ENCODE measurements at places on chromosomes 11 and 22.

DNA sequence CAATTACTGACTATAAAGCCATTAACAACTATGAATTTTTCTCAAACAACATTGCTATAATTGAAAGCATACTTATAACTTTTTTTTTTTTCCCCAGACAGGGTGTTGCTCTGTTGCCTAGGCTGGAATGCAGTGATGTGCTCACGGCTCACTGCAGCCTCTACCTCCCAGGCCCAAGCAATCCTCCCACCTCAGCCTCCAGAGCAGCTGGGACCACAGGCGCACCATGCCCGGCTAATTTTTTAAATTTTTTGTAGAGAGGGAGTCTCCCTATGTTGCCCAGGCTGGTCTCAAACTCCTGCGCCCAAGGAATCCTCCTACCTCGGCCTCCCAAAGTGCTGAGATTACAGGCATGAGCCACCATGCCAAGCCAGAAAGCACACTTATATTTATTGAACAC is 6.1 kb upstream of the WEE1 start:
- no peak for DNase-seq

- no peak for DNase-seq
Measured at GRCh38 chr11:14971865-14972580, at the start of gene CALCA. CALCA (minus strand) TSS chr11:14972351; CDS start chr11:14971192, 1,159 bp downstream.

- DNase-seq = no peak
Measured at GRCh38 chr11:44874284-44874683, 76.4 kb downstream of the TP53I11 start.

DNA sequence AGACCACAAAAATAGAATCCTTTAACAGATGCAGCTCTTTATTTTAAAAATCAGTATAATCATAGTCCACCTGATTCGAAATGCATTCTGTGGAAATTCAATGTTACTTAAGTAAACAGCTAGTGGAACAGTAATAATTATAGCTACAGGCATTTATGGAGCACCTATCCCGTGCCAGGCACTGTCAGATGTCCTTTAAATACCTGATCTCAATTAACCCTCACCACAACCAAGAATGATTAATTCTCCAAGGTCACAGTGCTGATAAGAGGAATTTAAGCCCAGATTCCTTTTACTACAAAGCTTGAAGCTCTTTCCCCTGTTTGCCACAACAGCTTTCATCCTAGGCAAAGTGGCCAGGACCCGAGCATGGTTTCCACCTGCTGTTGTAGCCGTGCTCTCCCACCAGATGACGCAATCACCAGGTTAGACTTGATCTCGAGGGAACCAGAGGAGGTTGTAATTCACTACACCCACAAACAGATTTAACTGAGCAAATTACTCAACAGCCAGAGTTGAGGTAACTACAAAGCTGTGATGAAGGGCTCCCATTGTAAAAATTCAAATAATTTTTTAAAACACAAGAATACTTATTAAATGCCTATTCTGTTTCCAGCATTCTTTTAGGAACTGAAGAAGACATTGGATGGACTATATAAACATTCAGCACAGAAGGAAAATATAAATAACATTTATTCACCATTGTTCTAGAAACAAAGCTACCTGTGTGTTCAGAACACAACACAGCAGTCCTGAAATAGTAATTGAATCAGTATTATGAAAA is 10.3 kb downstream of the PRDM10 start:
- DNase-seq = no peak

GRCh38 chr22:25069758-25070481 is 117.4 kb downstream of the KIAA1671 start:
- no peak for DNase-seq

GRCh38 chr11:46294365-46295309 is 17.2 kb downstream of the CREB3L1 start:
- DNase-seq = no peak

DNA sequence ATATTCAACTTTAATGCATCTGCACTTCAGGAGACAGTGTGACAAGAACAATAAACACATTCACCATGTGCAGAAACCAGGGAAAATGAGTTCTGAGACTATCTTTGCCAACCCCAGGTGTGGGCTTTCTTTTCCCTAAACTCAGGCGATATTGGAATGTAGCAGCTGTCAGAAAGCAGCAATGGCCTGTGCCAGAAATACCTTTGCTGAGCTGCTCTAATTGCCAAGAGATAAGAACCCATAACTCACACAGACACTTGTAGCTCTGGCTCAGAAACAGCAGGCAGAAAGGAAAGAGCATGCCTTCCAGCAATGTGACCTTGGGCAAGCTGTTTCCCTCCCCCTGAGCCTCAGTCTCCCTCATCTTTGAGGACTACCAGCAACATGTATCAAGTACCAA is 77.6 kb downstream of the PLEKHA7 start:
- DNase-seq = no peak
